ENCODE measurements at places on chromosomes 5 and 9.

GRCh38 chr5:146878476-146879172, at the start of gene PPP2R2B:
Gene PPP2R2B (minus strand): TSS chr5:146878757.
- DNase-seq = peak; percentile 71

DNA sequence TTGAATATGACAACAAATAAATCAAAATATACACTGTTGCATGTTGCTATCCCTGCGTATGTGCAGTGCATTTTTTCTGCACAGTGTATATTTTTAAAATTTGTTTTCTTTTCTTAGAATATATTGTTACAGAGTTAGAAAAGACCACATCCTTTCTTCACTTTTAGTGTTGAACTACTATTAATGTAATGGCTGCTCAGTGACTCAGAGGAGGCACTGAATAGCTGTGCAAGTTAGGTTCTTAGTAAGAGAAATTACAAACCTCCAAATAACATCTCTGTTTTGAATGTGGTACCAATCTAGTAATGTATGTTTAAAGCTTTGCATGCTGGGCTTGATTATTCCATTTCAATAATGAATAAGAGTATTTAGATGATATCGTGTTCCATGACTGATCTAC, 208.9 kb upstream of the PRR16 start:
- no peak for DNase-seq

DNA sequence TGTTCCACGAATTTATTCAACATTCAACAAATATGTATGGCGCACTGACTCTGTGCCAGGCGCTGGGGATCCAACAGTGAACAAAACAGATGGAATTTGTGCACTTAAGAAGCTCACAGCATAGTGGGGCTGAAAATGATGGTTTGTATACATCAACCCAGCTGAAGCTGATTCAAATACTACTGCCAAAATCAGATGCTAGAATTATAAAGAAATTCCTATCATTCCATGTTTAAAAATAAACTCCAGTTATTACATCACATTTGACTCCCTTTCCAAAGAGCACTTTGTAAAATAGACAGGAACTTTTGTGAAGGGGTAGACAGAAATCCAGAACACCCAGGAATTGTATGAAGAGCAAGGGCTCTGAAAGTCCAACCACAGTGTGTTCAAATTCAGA, 54.1 kb downstream of the ZNF608 start:
- DNase-seq = no peak

DNA sequence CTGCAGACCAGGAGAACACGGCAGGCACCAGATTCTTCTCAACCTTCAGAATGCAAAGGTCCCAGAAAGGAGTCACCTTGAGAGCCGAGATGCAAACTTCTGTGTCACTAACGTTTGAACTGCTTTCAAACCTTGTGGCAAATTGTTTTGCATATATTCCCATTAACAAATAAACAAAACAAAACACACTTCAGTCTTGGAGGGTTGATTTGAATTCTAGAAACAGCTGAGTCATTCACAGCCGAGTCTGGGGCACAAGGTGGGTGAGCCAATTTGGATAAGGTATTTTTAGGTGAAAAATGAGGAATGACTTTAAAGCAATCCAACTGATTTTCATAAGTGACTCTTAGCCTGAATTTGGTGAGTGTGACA, 38.8 kb upstream of the ANKRD33B start:
- DNase-seq = no peak

- no peak for DNase-seq
Observed at GRCh38 chr5:93164690-93165089, 416.3 kb downstream of the NR2F1-AS1 start.

DNA sequence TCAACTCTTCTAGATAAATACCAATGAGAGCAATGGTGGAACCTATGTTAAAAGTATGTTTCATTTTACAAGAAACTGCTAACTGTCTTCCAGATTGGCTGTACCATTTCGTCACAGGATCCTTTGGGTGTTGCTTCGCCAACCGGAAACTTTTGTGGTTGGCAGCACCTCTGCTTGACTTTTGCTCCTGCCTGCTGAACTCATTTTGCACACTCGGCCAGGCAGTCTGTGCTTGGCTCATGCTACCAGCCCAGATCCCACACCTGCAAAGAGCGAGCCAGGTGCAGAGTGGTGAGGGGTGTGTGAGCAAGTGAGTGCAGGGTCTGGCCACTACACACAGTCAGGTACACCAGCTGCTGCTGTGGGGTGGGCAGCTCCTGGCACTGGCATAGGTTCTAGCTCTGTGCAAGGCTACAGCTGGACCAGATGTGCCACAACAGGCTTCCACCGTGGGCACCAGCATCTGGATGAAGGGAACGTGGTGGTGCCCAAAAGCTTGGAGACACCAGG, 422.3 kb downstream of the PRR16 start:
- DNase-seq = no peak

GRCh38 chr5:176153741-176154140, 84.5 kb upstream of the SIMC1 start:
- no peak for DNase-seq

GRCh38 chr5:91160714-91161285, 222.3 kb downstream of the ARRDC3 start:
- DNase-seq = no peak

DNA sequence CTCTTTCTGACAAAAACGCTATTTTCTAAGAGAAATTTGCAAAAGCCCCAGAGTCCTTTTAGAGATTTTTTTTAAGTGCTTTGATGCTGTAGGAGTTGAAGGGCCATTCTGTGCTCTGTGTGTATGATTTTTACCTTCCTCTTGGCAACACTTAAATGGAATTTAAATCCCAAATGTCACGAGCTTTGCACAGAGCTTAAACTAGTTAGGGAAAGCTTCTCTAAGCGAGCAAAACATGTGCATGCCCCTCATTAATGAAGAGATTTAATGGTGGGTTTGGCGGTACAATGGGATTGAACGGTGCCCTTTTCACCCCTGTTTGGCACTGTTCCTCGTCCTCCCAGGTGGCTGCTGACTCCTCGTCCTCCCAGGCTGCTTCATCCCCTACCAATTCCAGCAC, 220.7 kb downstream of the DRD1 start:
- DNase-seq = no peak

DNA sequence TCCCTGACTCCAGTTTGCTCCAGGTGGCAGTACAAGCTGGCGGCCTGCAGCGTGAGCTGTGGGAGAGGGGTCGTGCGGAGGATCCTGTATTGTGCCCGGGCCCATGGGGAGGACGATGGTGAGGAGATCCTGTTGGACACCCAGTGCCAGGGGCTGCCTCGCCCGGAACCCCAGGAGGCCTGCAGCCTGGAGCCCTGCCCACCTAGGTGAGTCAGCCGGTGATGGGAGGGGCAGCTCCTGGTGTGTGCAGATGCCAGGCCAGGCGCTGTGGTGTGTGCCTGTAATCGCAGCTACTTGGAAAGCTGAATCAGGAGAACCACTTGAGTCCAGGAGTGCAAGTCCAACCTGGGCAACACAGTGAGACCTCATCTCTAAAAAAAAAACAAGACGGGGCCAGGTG, 10.0 kb upstream of the CACFD1 start:
- DNase-seq = no peak

DNA sequence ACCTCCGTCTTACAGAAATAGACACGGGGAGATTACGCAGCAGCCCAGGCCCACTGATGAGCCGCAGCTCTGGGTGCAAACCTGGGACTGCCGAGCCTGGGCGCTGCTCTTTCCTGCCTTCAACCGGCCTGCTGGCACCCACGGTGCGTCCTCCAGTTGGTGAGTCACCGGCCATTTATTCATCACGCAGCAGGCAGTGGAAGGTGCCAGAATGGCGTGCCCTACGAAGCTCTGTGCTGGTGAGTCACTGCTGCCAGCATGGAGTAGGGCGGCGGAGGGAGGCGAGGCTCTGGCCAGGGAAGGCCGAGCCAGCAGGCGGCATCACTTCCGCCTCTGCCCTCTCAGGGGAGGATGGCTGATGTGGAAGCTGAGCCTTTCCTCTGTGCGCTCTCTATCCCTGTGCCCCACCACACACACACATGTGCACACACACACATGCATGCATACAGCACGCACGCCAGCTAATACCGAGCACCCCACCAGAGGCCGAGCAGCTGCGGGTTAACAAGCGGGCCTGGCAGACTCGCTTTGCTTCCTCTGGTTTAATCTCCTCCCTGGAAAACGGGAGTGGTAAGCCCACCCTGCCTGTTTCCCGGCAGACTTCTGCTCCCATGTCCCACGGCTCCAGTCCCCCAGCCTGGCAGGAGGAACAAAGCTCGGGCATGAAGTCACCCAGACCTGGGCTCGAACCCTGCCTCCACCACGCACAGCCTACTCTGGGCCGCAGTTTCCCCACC, 39.2 kb downstream of the OLFM1 start:
- DNase-seq = no peak

DNA sequence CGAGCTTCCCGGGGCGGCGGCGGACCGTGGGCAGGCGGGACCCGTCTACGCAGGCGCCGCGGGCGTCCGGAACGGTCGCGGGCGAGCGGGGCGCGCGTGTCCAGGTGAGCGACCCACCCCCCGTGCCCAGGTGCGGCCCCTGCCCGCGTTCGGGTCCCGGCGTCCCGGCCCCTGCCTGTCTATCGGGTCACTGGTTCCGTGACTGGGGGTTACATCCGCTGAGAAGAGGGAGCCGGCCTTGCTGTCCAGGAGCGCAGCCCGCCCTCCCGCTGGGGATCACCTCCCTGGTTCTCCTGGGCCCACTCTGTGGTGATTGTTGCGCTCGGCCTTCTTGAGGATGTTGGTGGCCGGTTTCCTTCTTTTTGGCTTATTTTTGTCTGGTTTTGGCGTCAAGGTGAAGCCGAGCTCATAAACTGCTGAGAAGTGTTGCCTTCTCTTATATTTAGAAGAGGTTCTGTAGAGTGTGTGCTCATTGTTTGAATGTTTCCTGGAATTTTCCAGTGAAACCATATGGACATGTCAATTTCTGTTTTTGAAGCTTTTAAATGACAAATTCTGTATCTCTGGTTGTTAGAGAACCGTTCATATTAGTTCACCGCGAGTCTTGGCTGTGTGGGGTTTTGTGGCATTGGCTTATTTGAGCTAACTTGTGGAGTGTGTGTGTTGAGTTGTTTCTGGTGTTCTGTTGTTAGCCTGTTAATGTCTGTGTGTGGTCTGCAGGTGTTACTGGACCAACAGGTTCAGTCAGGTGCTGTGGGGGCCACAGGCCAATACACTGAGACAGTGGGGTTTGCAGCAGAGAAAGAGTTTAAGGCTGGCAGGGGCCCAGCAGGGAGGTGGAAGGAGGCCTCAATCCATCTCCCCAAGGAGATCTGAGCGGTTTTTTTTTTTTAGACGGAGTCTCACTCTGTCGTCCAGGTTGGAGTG, 621 bp downstream of the CEP72 start:
- DNase-seq = no peak

DNA sequence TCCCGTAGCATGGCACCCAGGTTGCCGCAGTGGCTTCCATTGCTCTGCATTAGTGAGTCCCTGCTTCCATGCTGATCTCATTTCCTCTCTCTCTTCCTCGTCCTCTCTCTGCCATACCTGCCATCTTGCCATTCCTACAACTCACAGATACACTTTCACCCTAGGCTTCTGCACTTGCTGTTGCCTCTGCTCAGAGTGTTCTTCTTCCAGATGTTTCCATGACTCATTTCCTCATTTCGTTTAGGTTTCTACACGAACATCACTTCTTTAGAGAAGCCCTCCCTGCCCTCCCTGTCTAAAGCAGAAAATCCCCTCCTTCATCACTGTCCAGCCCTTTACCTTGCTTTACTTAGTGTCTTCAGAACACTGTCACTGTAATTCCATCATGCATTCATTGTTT, 115.2 kb upstream of the WWC1 start:
- DNase-seq = no peak

- no peak for DNase-seq
Observed at GRCh38 chr9:134049772-134050588, 17.8 kb downstream of the BRD3 start.

DNA sequence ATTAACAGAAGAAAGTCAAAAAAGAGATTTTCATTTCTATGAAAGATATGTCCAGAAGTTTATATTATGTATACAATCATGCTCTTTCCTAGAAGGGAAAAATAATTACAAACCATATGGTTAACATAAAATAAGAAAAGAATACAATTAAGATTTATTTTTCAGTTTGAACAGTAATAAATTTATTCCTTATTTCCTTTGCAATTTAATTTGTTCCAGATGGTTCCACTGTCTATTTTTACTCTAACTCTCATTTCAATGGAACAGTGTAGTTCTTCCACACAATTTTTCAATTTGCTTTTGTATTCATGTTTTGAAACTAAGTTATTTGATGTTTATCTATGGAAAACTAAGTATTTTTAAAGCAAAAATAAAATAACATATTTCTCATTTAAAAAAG, 1026.3 kb downstream of the TAF11L14 start:
- DNase-seq = no peak

DNA sequence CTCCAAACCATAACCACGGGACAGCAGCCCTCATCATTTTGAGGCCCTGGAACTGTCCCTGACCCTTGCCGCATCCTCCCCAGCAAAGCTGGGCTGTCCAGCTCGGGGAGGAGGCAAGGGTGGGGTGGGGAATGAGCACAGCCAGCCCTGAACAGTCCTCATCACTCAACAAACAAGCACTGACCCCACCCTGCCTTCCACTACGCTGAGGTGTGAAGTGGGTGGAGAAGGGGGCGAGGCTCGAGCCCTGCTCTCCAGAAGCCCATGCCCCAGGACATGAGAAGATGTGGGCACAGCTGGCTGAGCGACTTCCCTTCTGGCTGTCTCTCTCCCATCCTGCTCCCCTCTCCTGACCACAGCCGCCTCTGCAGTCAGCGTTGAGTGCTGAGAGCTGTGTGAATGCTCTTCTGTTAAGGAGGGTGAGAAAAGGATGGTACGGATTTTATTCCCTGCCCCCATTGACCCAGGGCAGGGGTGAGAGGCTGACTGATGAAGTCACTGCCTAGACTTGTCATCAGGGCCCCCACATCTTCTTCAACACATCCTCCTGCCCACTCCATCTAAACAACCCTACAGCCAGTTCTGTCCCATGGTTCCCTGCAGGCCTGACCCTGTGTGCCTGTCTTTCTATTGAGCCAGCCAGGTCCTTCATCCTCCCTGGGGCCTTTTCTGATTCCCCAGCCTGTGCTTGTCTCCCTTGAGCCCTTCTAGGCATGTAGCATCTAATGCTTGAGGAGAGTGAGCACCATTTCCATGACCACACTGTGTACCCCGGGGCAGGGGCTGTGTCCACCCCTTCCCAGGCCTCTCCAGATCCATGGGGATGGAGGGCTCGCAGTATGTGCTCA, 276.0 kb downstream of the FSTL4 start:
- DNase-seq = no peak

GRCh38 chr5:158832096-158832685, 267.5 kb downstream of the EBF1 start:
- no peak for DNase-seq

- no peak for DNase-seq
Observed at GRCh38 chr5:138911441-138911840, 36.3 kb upstream of the LRRTM2 start.

DNA sequence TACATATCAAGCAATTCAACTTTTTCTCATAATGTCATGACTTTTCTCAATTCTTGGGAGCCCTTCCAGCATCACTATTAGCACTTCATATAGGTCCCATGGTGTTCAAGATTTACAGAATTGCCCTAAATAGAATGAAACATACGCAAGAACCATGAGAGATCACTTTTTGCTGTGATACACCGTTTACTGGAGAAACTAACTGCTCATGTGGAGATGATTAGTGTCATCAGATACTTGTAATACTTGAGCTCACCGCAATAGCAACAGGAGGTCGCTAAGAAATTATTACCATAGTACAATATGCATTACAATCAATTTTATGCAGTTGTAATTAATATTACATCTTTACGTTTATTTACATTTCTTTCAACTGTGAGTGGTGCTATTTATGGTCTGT, 4.8 kb upstream of the PCSK5 start:
- DNase-seq = no peak

- DNase-seq = no peak
Observed at GRCh38 chr9:110095776-110096175, 112.2 kb downstream of the C9orf152 start.

GRCh38 chr9:87270221-87270847, 227.3 kb upstream of the DAPK1 start:
- DNase-seq = no peak

- DNase-seq = no peak
Observed at GRCh38 chr5:123471385-123471784, 40.6 kb upstream of the CSNK1G3 start.

Data from activated effector memory CD4-positive, alpha-beta T cell treated with anti-CD3 and anti-CD28 coated beads, Interleukin-2, amount 50 U/mL, for 16 hours (primary cell).